HAP-1 (cell line): ENCODE measurements at places on chromosomes 4 and X.

DNA sequence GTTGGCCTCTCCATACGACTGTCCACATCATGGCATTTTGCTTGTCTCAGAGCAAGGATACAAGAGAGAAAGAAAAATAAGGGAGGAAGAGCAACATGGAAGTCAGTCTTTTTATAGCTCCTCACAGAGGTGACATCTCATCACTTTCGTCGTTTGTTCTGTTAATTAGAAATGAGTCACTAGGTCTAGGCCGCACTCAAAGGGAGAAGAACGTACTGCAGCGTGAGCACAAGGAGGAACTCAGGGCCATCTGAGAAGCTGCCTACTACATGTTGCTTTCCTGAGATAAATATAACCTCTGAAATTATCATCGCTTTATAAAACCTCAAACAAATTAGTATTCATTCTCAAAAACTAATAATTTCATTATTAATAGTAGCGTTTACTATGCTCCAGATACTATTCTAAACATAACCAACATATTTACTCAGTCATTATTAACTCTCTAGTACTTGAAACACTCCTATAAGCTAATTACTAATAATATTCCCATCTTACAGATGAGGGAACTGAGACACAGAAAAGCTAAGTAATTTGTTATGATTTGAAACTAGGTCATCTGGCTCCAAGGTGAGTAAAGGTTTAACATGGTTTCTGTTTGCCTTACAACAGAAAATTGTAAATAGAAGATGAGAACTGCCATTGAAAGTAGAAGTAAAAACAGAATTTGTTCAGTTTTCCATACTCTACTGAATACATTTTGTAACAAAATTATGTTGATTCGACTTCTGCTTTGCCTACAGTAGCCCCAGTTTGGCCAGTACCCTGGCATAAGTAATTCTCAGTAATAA is 213.2 kb upstream of the UGT8 start:
- no peak for DNase-seq

- no peak for DNase-seq
Observed at GRCh38 chrX:123756320-123756719, 23.5 kb upstream of the THOC2 start.

DNA sequence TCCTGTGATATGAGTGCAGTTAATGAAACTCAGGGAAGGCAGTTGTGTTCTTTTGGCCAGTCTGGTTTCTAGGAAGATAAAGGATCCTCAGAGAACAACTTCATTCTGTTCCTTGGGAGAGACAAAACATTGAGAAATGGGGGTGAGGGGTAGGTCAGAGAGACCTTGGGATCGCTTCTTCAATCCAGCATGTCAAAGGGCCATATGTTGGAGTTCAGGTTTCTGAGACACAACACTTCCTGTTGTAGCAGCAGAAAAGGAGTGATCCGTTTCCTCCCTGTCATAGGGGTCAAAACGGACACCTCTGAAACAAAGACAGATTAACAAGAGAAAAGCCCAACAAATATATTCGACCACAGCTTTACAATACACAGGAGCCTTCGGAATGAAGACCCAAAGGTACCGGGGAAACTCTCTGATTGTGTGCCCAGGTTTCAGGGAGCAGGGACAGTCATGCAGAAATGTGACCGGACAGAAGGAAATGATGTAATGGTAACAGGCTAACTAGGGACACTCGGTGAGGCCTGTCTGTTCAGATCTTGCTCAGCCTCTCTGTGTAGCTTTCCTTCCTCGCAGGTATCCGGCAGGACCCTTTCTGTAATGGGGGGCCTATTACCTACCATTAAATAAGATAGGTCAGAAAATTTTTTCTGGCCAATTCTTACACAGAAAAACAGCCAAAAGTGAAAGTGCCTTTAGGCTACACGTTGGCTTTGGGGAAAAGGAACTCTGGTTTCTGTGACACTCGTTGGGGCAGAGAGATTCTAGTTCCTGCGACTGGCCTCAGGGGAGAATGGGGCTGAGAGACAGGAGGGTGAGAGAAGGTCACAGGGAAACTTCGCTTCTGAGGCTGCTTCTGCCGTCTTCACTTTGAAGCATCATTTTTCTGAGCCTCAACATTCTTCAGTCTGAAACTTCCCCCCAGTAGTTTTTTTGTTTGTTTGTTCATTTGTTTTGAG is 103.3 kb upstream of the TLR3 start:
- no peak for DNase-seq

DNA sequence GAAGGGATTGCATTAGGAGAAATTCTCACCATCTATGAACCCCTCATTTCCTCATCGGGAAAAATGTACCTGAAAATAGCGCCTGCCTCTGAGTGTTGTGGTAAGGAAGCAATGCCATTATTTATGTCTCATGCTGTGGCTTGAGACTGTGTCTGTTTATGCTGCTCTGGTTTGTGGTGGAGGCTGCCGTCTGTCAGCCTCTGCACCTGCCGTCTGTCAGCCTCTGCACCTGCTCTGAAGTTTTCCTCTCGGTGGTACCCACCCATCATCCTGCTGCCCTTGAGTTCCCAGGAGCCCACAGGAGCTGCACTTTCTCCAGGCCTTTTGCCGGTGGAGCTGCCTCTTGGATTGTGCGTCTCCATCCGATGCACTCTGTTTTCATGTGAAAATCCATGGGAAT is 68.5 kb upstream of the PPP2R3B start:
- no peak for DNase-seq

DNA sequence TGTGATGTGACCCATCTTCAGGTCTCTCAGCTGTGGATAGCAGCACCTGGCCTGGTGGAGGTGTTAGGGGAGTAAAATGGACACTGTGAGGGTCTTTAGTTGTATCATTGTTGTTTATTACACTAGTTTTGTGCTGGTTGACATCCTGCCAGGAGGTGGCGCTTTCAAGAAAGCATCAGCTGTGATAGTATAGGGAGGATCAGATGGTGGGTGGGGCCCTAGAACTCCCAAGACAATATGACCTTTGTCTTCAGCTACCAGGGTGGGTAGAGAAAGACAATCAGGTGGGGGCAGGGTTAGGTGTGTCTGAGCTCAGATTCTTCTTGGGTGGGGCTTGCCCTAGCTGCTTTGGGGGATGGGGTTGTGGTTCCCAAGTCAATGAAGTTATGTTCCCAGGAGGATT is 162.8 kb downstream of the PPP1R2C start:
- DNase-seq, result peak; percentile 14

DNA sequence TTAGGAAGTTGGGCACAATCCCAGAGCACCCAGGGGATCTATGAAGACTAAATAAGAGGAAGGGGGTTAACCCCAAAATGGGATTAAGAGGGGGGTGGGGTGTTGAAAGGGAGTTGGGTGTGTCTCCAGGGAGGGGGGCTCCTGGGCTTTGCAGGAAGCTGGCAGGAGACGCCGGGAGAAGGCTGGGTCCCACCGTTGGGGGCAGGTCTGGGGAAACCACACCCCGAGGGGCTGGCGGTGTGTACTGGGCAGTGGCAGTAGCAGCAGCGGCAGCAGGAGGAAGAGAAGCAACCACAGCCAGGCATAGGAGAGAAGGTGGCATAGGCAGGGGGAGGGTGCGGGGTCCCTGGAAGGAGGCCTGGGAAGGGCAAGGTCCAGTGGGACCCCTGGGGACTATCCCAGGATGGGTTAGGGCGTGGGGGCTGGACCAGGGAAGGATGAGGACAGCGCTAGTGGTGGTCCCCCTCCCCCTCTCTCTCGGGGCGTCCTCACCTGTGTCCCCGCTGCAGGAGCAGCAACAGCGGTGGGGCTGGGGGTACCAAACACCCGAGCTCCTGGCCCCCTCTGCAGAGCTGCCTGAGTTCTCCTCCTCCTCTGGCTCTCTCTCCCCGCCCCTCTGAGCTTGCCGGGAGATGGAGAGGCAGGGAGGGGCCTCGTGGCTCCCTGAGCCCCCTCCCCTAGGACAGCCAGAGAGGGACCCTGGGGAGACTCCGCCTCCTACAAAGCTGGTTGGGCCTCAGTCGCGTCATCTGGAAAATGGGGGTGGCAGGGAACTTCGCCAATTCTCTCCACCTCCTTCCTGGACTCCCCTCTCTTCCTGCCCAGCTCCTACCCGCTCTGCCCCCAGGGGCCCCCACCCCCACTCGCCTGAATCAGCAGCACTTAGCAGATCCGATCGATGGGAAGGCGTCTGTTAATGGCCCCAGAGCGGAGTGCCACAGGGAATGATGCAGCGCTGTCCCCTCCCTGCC is at the start of gene KCND1:
Gene KCND1 (minus strand): TSS at position 596 of the 971 bp plus-strand sequence. CDS start 1,573 bp downstream, outside the sequence.
- no peak for DNase-seq
